ENCODE measurements at places on chromosomes 5 and 9.

DNA sequence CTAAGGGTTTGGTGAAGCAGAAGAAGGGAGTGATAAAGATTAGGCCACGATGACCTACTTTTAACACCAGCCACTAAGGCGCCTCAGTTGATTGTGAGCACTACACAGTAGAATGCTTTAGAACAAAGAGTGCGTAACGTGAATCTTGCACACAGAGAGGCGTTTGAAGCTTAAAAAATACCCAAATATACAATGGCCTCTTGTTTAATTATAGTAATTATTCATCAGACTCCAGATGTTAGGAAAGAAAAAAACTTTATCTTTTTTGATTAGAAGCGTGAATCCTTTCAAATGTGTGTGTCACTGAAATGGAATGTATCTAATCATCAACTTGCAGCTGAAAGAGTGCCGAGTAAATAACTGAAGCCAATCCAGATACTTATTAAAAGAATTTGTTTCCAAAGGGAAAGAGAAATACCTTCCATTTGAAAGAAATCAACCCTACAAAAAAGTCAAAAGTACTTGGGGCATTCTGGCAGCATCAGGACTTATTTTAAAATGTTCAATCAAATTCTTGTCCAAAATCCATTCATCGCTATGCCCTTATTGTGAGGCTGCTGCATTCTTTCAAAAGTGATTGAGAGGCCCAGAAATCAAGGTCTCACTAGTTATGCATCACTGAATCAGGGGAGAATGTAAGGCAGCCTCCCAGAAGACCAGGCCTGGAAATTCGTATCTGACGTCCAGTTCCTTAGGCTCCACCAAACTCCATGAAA is 337.5 kb downstream of the ZNF608 start:
- no peak for DNase-seq

GRCh38 chr9:115850548-115851304 is 302.9 kb upstream of the PAPPA start:
- DNase-seq = no peak

DNA sequence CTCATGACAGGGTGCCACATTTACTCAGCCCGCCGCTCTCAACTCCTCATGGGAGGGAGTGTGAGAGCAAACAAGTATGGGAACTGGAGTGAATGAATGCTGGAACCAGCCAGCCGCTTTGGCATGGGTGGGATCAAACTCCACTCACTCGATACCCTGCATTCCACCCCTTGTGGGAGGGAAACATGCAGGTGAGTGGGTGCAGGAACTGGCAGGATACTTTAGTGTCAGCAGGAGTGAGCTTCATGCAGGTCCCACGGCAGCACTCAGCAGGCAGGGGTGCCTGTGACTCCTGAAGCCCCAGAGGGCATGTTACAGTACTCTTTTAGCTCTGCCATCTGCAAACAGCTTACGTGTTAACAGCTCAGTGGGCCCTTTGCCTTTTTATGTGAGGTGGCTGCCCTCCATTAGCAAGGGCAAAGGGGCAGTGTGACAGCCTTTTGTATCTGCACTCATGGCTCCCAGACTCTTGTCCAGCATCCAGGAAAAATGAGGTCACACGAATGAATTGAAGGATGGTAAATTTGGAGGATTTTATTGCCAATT is 433.2 kb upstream of the NMUR2 start:
- DNase-seq = no peak

DNA sequence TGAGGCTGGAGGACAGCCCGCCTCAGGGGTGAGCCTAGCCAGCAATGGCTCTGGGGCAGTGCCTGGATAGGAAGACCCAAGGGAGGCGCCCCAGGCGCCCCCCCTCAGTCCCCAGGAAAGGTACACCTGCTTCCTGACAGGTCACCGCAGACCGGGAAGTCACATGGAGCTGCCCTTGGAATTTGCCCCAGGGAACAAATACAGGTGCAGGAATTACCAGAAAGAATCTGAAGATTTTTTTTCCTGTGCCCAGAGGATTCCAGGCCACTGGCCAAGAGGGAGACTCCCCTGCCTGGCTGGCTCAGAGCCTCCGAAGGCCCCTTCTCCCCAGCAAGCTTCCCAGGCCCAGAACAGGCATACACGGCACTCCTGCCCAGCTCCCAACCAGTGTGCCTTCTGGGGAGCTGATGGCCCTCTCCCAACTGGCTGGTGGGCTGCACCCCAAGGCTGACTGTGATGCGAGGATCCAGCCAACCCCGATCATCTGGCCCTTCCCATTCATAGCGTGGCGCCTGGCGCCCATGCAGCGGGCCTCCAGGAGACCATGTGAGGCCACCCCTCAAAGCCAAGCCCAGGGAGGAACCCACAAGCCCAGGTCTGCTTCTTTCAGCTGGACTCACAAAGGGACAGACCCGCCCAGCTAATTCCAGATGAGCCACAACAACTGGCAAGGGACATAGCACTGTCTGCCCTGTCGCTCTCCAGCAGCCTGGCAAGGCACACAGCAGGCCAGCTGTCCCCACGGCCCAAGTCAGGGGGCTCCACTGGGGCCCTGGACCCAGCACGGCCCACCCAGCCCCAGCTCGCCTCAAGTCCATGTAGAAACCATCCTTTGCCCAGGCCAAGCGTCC is 2.3 kb downstream of the TPRN start:
- DNase-seq = no peak

GRCh38 chr9:123225374-123225813 is 43.0 kb downstream of the STRBP start:
- peak; percentile 19 for DNase-seq

DNA sequence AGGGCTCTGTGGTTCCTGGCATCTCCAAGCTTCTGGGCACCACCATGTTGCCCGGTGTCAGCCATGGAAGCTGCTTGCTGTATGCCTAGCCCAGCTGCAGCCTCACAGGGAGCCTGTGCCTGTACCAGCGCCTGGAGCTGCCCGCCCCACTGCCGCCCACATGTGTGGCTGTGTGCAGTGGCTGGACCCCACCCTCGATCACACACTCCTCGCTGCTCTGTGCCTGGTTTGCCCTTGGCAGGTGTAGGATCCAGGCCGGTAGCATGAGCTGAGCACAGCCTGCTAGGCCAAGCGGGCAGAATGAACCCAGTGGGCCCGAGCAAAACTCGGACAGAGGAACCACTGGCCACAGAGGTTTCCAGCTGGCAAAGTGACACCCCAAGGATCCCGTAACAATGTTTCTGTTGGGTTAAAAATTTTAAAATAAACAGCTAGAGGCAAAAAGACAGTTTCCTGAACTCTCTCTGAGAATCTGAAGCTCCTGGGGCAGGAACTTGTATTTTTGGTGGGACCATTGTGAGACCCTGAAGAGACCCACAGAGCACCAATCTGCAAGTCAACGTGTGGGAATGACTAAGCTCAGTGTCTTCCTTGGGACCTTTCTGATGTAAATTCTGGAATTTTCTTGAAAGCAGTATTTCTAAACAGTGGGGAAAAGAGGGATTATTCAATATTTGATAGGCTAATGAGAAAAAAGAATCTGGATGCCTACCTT is 73.1 kb upstream of the CCDC112 start:
- no peak for DNase-seq

GRCh38 chr5:89168766-89169165 is 285.8 kb upstream of the MEF2C start:
- DNase-seq = no peak

- DNase-seq = no peak
Observed at GRCh38 chr5:171031977-171032376, 170.2 kb downstream of the RANBP17 start.

- DNase-seq = no peak
Observed at GRCh38 chr5:59003641-59004040, 420.8 kb downstream of the RAB3C start.

DNA sequence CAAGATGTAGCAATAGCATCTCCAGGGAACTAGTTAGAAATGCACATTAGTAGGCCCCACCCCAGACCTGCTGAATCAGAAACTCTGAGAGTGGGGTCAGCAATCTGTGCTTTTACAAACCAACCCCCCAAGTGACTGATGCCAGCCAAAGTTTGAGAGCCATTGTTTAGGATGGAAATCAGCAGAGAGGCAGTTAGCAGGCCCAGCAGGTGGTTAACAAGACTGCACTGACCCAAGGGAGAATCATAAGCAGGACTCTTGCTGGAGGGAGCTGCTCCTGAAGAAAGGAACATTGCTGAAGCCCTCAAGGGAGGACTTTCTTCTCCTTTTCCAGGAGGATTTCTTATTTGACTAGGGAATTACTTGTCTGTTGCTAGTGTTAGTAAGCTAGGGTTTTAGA is 74.2 kb upstream of the SLC12A2 start:
- no peak for DNase-seq

DNA sequence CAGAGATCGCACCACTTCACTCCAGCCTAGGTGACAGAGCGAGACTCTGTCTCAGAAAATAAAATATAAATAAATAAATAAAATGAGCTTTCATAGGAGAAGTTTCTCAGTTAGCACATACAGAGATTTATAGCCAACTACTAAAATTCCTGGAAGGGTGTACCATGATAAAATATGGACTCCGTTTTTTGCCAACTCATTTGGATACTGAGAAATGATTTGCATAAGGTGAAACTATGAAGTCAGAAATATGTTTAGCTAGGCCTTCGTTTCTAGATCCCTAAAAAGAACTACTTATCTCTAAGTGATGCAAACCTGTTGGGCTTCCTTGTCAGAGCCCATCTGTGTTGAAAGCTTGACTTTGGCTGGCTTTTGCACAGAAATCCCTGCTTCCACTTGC is 56.9 kb upstream of the SLC1A1 start:
- DNase-seq = no peak

DNA sequence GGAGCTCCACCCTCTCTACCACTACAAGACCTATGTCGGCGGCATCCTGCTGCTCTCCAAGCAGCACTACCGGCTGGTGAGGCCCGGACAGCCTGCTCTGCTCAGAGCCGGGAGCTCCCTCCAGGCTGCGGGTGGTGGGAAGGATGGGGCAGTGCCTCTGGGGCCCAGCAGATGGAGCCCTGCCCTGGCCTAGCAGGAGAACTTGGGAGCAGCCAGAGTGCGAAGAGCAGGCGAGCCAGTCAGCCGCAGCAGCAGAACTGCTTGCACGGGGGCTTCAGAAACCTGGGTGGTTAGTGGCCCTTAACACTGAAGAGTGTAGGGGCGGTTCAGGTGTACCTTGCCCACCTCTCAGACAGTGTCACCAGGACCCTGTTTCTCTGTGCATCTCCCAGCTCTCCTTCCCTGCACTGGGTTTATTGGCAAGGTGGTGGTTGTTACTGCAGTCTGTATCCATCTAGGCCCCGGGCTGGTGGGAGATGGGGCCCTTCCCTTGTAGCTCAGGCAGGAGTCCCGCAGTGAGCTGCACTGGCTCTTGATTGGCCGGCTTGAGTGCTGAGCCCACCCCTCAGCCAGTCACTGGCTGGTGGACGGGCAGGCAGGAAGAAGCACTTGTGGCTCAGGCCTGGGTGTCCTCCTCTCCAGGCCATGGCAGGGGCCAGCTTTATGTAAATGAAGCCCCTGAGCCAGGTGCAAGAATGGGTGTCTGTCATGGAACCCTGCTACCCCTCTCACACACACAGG is 7.7 kb downstream of the B4GALT7 start:
- peak; percentile 42 for DNase-seq

GRCh38 chr5:171736976-171737891 is 48.4 kb upstream of the SMIM23 start:
- DNase-seq = no peak

- DNase-seq = no peak
Observed at GRCh38 chr5:38463634-38464521, 92.6 kb downstream of the LIFR start.

GRCh38 chr5:76497986-76498717 is 95.1 kb downstream of the IQGAP2 start:
- DNase-seq = no peak

DNA sequence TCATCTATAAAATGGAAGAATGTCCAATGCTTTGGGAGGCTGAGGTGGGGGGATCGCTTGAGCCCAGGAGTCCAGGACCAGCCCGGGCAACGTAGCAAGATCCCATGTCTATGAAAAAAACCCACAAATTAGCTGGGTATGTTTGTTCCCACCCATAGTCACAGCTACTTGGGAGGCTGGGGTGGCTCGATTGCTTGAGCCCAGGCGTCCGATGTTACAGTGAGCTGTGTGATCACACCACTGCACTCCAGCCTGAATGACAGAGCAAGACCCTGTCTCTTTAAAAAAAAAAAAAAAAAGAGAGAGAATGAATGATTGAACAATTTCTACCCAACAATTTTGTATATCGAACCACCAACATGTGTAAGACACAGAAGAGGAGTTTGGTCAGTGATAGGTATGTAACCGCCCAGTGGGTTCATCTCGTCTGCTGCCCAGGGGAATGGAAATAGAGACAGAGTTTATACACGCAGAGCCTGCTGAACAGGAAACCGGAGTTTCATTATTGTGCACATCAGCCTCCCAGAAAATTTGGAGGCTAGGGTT is 26.2 kb upstream of the ERGIC1 start:
- no peak for DNase-seq

DNA sequence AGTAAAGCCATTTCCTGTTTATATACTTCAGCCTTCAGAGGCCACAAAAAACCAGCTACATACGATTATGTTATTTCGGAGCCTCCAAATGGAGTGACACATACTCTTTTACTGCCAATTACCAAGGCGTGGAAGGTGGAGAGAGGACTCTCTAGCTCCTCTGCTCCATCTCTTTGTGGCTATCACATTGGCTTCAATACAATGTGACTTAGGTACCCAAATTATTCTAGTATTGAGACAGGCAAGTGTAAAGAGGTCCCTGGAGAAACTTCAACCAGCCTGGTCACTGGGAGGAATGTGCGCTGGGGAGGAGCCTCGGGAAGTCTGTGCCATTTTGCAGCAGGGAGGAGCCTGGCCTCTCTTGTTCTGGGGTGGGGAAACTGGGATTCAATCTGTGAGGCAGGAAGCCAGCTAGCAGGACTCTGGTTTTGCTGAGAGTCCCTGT is 85.8 kb upstream of the TAS2R1 start:
- DNase-seq = no peak

DNA sequence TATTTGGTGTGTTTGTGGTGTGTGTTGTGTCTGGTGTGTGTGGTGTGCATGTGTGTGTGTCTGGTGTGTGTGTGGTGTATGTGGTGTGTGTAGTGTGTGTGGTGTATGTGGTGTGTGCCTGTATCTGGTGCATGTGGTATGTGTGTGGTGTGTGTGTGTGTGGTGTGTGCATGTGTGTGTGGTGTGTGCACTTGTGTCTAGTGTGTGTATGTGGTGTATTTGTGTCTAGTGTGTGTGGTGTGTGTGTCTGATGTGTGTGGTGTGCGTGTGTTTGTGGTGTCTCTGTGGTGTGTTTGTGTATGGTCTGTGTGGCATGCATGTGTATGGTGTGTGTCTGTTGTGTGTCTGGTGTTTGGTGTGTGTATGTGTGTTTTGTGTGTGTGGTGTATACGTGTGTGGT is 71.1 kb downstream of the CACNA1B start:
- DNase-seq = no peak

DNA sequence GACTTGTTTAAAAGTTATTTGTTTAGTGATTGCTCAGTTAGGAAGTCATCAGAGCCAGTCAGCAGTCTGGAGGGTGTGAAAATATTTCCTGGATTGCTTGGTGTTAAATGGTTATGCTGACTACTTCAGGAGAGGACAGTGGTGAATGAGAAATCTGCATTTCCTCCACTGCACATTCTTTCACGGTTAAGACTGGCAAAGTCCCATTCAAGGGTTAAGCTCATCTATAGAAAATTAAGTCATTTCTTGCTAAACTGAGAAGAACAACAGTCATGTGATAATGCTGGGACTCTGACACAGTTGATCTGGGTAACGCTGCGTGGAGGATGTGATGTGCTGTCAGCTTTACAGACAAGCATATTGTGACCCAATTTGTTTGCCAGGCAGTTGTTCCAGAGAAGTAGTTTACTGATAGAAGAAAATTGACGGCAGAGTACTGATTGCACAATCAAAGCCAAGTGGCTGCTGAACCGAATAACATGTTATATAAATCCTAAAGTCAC is 80.4 kb downstream of the GRAMD2B start:
- no peak for DNase-seq
